HCT116 (cell line): ENCODE measurements at places on chromosomes 13 and 19. TPM values are rescaled to one million over a fixed set of nuclear protein-coding genes. Genes with fewer than 3 reads are reported as not detected.
A peak's percentile ranks its signal among the peaks of the same experiment; 100 is the strongest.

DNA sequence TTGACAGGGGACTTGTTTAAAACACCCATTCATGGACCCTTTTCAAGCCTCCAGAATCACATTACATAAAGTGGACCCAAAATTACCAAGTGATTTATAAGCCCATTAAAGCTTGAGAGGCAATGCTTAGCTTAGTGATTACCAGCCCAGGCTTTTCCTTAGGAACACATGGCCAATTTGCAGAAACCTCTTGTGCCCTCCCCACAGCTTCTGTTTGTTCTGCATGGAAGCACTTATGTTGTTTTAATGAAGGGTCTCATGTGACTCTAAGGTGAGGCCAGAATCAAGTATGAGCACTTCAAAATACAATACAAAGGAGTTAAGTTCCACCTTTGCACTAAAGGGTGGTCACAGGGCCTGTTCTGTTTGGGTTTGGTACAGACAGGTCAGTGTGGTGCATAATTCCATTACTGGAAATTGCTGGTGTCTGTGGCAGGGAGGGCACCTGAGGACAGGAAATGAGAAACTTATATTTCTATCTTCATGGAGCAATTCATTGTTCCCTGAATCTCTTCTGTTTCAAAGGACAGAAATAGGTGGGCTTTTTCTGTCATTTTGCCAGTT lies 15.3 kb downstream of the ZNF486 start:
- DNase-seq, result no peak

Gene CCDC70
- total RNA-seq, result not detected

- DNase-seq, result no peak
These were observed 43.1 kb downstream of the ZNF611 start for GRCh38 chr19:52691737-52692136.

GRCh38 chr19:47446534-47447469 lies 24.9 kb downstream of the SLC8A2 start:
- DNase-seq, result peak; percentile 81

Gene ARRDC2
- 36.5 TPM for total RNA-seq

GRCh38 chr19:57947419-57948134 lies at the start of gene ZNF256:
TSS of gene ZNF256 (minus strand) at chr19:57947706. CDS start at chr19:57947474, 232 bp downstream.
- no peak for DNase-seq

DNA sequence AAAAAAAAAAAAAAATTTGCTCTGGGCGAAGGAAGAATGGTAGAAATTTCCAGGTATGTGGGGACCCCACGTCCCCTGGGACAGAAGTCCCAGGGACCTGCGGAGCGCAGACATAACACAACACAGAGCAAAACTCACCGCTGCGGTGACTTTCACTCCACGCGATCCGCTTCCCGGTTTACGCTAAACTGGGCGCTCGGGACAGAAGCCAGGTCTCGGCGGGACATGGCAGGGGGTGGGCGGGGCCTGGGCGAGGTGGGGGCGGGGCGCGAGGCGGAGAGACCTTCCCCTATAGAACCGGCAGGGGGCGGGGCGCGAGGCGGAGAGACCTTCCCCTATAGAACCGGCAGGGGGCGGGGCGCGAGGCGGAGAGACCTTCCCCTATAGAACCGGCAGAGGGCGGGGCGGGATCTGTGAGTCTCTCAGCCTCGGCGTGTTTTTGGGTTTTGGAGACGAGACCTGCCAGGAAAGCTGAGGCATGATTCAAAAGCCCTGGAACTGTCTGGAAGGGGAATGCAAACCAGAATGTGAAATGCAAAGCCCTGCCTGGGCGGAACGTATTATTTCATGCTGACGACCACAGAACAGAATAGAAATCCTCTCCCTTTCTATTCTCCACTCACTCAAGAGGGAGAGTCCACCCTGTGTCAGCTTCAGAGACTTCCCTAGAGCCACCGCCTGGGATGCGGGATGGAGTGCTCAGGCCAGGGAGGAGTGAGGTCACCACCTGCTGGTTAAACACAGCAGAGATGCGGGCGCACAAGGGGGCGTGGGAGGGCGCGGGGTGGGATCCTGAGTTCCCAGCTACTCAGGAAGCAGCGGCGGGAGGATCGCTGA lies 20.2 kb upstream of the ERVV-1 start:
- peak; percentile 32 for DNase-seq

Gene ZNF414
- 31.9 TPM for total RNA-seq

Gene ARHGAP35
- 47.6 TPM for total RNA-seq

DNA sequence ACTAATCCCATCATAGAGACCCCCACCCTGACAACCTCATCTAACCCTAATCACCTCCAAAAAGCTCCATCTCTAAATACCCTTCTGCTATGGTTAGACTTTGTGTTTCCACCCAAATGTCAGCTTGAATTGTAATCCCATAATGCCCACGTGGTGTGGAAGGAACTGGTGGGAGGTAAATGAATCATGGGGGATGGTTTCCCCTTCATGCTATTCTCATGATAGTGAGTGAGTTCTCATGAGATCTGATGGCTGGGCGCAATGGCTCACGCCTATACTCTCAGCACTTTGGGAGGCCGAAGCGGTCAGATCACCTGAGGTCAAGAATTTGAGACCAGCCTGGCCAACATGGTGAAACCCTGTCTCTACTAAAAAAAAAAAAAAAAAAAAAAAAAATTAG lies 2.6 kb downstream of the VMAC start:
- DNase-seq, result no peak

- DNase-seq, result no peak
These were observed 63.3 kb downstream of the ZIC5 start for GRCh38 chr13:99908140-99908803.

DNA sequence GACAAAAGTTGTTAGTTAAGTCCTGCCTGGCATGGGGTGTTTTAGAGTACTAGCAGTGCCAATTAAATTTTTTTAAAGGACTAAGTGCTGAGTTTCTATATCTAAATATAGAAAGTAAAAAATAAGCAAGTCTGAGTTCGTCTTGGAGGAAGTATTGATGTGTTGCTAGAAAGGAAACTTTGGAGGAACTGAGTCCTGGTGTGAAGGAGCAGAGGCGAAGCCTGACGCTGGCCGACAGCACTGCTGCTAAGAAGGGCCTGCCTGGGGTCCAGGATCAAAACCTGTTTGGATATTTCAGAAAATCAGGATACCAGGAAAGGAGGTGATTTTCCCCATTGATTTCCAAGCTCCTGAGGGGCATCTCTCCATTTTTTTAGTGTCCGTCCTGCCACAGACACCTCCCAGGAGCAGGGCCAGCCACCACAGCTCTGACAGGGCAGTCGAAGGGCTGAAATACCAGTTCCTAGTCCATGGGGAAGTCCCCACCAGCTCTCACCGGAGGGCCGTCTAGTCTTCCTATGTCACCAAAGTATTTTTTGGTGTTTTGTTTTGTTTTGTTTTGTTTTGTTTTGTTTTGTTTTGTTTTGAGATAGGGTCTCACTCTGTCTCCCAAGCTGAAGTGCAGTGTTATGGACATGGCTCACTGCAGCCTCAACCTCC lies 38.2 kb upstream of the NPAS1 start:
- no peak for DNase-seq

DNA sequence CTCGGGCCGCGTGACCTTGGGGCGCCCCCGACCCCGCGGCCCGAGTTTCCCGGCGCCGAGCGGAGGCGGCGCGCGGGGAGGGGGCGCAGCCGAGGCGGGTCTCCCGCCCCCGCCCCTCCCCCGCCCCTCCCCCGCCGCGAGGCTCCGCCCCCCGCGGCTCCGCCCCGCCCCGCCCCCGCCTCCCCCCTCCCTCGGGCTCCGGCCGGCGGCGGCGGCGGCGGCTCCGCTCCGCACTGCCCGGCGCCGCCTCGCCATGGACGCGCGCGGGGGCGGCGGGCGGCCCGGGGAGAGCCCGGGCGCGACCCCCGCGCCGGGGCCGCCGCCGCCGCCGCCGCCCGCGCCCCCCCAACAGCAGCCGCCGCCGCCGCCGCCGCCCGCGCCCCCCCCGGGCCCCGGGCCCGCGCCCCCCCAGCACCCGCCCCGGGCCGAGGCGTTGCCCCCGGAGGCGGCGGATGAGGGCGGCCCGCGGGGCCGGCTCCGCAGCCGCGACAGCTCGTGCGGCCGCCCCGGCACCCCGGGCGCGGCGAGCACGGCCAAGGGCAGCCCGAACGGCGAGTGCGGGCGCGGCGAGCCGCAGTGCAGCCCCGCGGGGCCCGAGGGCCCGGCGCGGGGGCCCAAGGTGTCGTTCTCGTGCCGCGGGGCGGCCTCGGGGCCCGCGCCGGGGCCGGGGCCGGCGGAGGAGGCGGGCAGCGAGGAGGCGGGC lies at the start of gene HCN2:
HCN2 (plus strand) TSS at position 189 of the 703 bp plus-strand sequence; CDS start at position 254, 65 bp downstream.
- no peak for DNase-seq

DNA sequence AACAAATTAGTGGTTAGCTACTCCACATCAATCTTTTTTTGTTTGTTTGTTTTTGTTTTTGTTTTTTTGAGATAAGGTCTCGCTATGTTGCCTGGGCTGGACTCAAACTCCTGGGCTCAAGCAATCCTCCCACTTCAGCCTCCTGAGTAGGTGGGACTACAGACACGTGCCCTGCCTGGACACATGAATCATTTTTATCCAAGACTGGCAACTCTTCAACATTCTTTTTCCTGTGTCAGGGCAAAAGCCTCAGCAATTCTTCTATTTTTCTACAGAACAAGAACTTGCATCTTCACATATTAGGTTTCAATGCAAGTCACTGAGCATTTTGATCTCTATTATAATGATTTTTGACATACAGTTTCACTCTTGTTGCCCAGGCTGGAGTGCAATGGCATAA lies 76.8 kb upstream of the LRCH1 start:
- DNase-seq, result no peak

Gene GPR4
- total RNA-seq, result 0.10 TPM

Gene LGI4
- 0.32 TPM for total RNA-seq

Gene IGFL3
- not detected for total RNA-seq

Gene CCDC122
- total RNA-seq, result 5.8 TPM

Gene FFAR3
- not detected for total RNA-seq

DNA sequence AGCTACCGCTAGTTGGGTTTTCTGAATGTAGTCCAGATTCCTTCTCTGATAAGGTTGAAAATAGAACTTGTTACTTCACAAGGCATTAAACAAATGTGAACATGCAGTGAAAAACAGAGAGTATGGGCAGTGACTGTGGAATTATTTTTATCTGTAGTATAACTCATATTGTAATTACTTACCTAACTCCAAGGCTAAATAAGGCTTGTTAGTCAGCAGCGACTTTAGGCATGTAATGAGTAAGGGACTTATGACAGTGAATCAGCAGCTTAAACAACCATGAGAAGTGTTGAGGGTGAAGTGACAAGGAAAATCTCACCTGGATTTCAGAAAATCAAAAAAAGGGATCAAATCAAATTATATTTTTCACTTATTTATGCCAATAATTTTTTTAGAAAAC lies 1719.5 kb upstream of the MIR17HG start:
- DNase-seq, result no peak

Gene SYNGR4
- total RNA-seq, result 0.49 TPM

Gene MYH14
- 60.1 TPM for total RNA-seq

Gene KLK14
- 0.76 TPM for total RNA-seq

DNA sequence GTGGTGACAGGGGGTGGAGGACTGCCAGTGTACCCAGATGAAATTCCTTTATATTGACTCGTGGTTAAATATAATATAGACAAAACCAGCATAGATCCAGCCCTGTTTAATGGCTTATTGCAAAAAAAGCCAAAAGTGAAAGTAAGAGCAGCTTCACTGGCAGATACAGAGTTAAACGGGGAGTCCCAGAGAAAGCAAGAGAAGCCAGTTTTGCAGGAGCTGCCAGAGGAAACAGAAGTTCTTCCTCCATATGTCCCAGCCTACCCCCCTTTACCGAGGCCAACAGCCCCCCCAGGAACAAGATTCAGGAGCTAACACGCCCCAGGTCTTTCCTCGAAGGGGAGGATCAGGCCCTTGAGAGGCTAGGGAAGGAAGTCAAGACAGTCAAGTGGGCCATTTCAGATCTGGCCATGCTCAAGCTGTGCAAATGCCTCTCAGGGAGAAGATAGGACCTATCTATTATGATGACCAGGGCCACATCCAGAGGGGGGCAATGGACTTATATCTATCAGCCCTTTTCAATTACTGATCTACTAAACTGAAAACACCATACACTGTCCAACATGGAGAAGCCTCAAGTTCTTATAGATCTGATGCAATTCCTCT lies 47.2 kb upstream of the ZNF737 start:
- DNase-seq, result no peak

Gene NR1H2
- total RNA-seq, result 40.3 TPM

Gene KLF5
- 59.2 TPM for total RNA-seq

DNA sequence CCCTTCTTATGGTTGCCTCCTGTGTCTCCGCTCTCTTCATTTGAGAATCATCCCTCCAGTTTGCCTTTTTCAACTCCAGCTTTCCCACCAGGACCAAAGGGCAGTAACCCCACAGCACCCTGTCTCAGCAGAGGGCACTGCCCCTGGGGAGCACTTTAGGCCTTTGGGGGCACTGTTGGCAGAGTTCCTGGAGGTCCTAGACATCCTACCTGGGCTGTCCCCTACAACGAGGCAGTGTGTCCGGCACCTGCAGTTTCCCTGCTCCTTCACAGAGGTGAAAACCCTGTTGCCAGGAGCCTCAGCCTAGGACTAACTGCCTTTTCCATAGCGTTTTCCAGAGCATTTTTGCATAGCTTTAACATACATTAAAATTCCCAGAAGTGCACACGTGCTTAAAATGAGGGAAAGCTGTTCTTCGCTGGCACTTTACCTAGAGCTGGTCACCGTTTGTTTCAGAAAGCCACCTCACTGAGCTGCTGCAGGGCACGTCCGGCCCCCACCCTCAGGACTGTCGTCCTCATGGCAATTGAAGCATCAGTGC lies 234.9 kb downstream of the TEX29 start:
- no peak for DNase-seq

Gene ZNF649
- total RNA-seq, result 7.3 TPM

GRCh38 chr13:97015661-97016350 lies 21.5 kb upstream of the OXGR1 start:
- DNase-seq, result no peak

Gene PSG3
- not detected for total RNA-seq

GRCh38 chr13:81171065-81171647 lies 830.2 kb upstream of the SPRY2 start:
- peak; percentile 3 for DNase-seq
